ENCODE measurements at places on chromosomes 12 and 14.

GRCh38 chr12:93943780-93944179 lies 204.6 kb upstream of the PLXNC1 start:
- no peak for DNase-seq

DNA sequence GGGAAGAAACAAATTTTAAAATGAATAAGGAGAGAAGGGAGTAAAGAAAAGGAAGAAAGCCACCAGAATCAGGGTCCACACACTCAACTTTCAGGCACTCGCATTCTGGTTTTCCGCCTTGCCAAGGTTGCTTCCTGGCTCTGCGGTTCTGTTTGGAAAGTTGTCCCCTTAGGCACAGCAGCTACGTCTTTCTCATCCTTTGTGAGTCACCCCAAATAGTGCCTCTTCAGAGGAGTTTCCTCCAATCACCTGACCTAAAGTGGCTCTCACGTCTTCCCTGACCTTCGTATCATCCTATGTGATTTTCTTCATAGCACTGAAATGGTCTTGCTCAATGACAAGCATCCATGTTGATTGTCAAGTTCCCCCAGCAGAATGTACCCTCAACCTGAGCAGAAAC lies 99.5 kb upstream of the TMCC3 start:
- DNase-seq = no peak

- no peak for DNase-seq
Measured at GRCh38 chr14:94115058-94115591, 4.6 kb downstream of the IFI27 start.

- peak; percentile 57 for DNase-seq
Measured at GRCh38 chr14:77023001-77023996, 5.2 kb downstream of the IRF2BPL start.

- DNase-seq = no peak
Measured at GRCh38 chr12:123148223-123148622, 2.7 kb downstream of the PITPNM2 start.

- peak; percentile 79 for DNase-seq
Measured at GRCh38 chr14:55556929-55557623, 22.9 kb upstream of the KTN1 start.

GRCh38 chr14:36700651-36701050 lies 39.0 kb downstream of the PAX9 start:
- DNase-seq = no peak

GRCh38 chr12:53047221-53048032 lies 2.4 kb upstream of the TNS2 start:
- DNase-seq = peak; percentile 96

DNA sequence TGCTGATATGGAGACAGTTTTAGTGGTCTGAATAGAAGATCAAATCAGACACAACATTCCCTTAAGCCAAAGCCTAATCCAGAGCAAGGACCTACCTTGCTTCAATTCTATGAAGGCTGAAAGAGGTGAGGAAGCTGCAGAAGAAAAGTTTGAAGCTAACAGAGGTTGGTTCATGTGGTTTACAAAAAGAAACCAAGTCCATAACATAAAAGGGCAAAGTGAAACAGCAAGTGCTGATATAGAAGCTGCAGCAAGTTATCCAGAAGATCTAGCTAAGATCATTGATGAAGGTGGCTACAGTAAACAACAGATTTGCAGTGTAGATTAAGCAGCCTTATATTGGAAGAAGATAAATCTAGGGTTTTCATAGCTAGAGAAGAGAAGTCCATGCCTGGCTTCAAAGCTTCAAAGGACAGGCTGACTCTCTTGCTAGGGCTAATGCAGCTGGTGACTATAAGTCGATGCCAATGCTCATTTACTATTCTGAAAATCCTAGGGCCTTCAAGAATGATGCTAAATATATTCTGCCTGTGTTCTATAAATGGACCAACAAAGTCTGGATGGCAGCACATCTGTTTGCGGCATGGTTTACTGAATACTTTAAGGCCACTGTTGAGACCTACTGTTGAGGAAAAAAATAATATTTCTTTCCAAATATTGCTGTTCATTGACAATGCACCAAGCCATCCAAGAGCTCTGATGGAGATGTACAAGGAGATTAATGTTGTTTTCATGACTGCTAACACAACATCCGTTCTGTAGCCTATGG lies 361.0 kb downstream of the DPF3 start:
- no peak for DNase-seq

GRCh38 chr12:87171356-87171755 lies 857.8 kb downstream of the C12orf50 start:
- DNase-seq = no peak
